ENCODE measurements at places on chromosomes 13 and 19.
A peak's percentile ranks its signal among the peaks of the same experiment; 100 is the strongest.

DNA sequence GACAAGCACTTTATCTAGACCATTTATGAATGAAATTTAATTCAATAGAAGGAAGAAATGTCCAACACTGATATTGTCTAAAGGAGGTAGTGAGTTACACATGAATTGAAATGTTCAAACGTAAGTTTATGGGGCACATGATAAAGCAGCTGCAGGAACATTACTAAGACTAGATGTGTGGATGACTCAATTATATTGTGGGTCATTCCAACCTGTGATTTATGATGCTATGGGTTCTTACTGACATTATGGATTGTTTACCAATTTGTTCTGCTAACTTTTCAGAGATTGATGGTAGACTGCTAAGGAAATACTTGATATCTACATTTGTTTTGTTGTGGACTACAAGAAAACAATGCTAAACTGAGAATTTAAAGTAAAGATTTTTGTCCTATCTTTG, 56.1 kb upstream of the ATXN8OS start:
- DNase-seq: no peak

DNA sequence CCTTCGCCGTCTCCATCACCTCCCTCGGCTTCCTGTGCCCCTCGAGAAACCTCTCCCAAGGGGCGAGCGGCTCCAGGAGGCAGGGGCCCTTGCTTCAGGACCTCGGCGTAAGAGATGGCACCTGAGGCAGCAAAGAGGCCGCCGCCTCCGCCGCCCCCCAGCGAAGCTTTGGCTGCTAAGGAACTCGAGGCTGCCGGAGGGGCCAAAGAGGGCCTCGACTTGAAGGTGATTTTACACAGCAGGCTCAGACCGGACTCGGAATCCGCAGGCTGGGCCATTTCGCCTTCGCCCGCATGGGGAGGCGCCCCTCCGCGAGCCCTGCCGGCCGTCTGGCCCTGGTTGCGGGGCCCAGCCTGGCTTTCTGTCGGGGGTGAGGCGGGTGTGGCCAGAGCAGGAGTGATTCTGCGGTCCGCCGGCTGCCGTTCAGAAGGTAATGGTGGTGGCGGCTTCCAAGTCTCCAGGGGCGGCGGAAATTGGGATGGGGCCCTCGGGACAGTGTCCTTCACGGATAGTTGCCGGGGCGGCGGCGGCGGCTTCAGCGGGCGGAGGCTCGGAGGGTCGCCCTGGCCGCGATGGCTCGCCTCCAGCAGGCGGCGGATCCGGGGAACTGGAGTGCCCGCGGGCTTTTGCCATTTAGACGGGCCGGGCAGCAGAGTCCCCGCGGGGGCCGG, 1.4 kb downstream of the GGN start:
- DNase-seq: no peak

DNA sequence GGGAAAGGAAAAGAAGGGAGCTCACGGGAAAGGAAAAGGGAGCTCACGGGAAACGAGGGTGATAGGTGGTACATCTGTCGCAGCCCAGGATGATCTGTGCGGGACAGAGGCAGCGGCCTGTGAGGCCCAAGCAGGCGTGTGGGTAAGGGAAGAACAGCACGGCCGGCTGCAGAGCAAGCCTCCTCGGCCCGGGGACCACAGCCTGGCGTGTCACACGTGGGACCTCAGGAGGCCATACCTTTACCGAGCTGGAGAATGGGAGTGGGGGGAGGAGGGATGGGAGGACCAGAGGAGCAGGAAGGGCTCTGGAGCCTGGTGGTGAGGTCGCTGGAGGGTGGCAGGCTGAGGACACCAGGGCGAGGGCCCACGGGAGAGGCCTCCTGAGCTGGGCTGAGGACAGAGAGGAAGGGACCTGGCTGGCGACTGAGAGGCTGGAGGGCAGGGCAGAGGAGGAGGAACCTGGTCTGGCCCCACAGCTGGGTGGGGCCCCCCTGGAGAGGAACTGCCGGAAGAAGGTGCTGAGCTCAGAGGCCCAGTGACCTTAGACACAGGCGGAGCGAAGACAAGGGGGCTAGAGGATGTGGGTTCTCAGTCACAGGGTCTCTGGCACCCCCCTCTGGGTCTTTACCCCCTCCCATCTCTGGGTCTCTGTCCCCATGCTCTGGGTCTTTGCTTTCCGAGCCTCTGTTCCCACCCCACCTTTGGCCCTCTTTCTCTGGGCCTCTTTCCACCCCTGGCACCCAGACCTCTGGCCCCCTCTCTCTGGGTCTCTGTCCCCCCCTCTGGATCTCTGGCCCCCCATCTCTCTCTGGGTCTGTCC, 2.9 kb upstream of the FTL start:
- DNase-seq: no peak

DNA sequence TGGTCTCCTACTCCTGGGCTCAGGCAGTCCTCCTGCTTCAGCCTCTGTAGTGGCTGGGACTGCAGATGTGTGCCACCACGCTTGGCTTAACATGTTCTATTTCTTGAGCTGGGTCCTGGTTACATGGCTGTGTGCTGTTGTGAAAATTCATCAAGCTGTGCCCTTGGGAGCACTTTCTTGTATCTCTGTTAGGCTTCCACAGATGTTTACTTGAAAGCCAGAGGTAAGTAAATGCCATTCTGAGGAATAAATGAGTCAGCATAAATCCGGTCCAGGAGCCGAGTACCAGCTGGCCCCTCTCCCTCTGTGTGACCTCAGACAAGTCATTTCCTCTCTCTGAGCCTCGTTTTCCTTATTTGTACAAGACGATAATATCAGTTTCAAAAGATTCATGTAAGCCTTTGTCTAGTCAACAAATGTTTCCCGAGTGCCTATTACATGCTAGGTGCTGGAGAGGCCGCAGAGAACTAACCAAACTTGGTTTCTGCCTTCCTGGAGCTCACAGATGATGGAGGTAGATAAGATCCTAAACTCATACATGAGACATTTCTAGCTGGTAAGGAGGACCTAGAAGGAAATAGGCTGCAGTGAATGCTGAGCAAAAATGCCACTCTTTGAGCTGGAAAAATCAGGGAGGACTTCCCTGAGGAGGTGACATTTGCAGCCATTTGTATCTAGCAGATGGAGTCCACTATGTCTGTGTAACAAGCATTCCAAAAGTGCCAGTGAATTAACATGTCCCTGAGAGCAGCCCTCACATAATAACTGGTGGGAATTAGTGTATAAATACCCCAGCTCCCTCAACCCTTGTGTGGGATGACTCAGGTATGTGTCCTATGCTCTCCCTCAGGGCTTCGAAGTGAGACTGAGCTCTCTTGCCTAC, 2.7 kb upstream of the RASAL3 start:
- peak; percentile 19 for DNase-seq

DNA sequence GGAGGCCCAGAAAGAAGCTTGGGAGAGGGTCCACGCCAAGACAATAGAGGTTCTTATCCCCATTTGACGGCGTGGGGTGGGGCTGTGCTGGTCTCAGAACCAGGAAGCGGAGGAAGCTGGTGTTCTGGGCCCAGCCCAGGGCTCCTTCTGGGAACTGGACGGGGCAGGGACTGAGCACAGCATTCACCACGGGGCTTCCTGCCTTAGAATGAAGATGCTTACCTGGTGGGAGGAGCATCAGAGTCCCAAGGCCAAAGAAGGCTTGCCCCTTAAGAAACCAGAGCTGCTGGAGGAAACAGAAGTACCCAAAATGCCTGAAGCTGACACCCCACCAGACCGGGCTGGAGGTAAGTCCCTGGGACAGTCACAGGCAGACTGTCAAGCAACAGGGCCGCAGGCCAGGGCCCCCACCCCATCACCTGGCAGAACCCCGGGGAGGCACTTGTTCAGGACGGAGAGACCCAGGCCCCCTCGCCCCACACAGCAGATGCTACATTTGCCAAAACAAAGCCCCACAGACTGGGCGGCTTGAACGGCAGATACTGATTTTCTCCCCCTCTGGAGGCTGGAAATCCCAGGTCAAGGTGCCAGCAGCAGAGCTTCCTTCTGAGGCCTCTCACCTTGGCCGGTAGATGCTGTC, 17.8 kb upstream of the IGLON5 start:
- no peak for DNase-seq

- no peak for DNase-seq
Measured at GRCh38 chr13:49615836-49616675, 12.3 kb upstream of the ARL11 start.

GRCh38 chr19:42831221-42832019, 48.1 kb downstream of the PSG1 start:
- no peak for DNase-seq

DNA sequence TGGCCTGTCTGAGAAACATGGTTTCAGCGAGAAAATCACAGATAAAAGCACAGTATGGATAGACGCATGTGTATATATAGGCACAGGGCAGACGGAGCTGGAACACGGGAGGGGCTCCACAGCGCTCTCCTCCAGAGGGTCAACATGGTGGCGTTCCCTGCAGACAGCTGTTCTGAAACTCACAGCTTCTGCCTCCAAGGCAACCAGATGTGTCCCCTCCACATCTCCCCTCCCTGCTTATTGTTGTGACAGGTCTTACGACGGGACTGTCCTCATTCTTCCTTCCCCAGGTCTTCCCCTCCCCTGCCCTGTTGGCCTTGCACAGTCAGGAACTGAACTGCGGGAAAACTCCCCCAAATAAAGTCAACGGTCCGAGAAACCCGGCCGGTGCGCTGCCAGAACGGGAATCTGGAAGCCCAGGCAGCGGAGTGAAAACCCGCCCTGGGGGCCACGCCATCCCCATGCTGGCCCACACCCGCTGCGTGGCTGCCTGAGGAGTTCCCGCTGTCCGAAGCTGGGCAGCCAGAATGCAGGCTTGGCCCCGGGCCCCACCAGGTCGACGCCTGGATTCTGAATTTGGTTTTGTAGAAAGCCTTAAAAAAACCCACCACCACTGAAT, 2.6 kb upstream of the TIMM13 start:
- DNase-seq: no peak

DNA sequence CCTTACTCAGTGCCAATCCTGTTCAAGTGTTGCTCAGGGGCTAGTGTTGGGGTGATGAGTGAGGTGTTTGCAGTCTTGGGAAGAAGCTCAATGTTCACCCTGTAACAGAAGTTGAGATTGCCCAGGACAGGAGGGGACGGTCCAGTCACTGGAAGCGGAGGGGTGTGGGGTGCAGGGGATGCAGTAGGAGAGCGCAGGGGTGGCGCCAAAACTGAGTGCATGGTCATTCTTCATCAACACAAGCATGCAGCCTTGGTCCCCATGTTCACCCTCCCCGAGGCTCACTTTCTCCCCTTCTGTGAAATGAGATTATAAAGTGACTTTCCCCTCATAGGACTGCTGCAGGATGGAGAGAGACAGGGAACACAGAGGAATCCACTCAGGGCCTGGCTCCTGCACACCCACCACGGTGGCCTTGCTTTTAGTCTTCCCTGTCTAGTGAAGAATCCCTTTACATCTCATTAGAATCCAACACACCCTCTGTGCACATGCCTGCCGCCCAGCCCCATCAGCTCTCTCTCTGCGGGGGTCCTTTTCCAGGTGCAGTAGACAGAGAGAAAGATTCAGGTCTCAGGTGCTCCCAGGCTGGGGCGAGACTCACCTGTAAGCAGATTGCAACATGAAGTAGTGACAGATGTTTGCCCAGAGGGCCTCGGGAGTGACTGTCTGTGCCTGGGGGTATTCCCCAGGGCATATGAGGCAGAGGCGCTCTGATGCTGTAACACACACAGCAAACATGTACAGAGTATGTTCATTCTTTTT, 93.2 kb downstream of the TSHZ3 start:
- DNase-seq: no peak

DNA sequence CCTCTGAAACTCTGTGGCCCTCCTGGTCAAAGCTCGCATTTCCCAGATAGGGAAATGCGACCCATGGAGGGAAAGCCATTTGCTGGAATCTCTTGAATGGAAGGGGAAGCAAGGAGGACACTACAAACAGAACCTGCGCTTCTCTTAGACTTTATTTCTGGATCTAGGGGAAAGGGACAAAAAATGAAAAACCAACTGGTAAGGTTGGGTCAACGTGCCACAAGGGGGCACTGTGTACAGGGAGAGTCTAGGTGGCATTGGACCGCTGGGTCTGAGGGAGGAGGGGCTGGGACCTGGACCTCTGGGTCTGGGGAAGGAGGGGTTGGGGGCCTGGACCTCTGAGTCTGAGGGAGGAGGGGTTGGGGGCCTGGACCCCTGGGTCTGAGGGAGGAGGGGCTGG, 5.0 kb downstream of the KLK4 start:
- no peak for DNase-seq

GRCh38 chr13:19183676-19184075, 2.1 kb upstream of the TUBA3C start:
- DNase-seq: no peak

DNA sequence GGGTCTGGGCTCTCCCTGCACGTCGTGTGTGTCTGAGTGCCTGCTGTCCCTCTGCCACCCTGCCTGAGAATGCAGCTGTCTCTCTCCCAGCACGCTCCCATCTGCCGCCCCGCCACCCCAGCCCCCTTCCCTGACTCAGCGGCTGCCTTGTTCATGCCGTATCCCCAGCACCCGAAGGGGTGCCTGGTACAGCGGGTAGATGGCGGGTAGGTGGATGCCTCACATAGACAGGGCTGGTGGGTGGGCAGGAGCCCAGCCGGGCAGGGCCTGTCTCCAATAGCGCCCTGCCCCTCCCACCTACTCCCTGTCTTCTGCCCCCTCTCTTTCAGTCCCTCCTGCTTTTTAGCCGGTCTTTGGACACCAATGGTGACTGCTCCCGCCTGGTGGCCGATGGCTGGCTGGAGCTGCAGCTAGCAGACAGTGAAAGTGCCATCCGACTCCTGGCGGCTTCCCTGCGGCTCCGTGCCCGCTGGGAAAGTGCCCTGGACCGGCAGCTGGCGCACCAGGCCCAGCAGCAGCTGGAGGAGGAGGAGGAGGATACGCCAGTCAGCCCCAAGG, 30.3 kb downstream of the DHX34 start:
- DNase-seq: no peak

GRCh38 chr13:73938372-73939070, 195.7 kb downstream of the KLF12 start:
- DNase-seq: no peak

- DNase-seq: no peak
Measured at GRCh38 chr19:1155352-1156304, 18.4 kb downstream of the SBNO2 start.

- DNase-seq: no peak
Measured at GRCh38 chr19:29978080-29978479, 36.0 kb downstream of the URI1 start.

DNA sequence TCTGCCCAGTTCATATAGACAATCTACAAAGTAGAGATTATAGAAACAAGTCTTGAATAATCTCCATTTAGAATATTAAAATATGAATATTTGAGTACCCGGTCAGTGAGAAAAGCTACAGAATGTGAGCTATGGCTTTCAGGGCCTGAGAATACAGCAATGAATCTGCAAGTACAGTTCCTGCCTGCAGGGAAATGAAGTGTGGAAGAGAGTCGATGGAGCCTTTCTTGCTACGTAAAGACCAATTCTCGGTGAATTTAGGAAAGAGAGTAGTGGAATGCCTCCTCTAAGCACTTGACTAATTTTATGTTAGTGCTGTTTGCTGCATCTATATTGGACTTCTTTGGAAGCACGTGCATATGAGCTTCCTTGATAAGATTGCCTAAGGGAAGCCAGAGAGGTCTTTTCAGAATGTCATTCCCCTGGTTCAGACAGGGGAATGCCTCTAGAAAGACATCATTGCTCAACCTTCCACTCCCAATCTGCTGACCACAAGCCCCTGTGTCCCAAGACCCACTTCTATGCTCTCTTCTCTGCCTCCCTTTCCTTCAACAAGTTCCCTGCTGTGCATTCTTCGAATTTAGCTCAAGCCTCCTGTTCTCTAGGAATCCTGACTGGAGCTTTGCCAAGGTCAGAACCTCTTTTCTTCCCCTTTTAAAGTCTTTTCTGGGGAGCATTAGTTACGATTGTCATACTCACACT, 41.9 kb downstream of the GPC6 start:
- DNase-seq: no peak

- DNase-seq: no peak
Measured at GRCh38 chr19:52749780-52750179, 14.9 kb upstream of the ZNF611 start.

GRCh38 chr19:18141031-18141430, 11.9 kb upstream of the PIK3R2 start:
- DNase-seq: no peak
